Activated T-cell treated with anti-CD3 and anti-CD28 coated beads for 4 hours (primary cell): ENCODE measurements at places on chromosomes 4 and X.

DNA sequence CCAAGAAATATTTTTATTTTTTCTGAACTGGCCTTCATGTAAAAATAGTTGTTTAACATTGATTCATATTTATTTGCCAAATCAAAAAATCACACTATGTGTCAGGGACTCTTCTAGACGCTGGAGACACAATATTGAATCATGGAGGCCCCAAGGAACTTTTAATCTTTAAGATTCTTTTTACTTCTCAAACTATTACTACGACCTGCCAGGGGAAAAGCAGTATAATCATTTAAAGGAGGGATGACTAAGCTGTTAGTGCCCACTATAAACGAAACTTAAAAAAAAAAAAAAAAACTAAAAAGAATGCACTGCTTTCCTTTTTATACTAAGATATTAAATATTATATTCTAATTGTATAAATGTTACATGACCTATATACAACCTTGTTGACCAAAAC lies 84.7 kb downstream of the PPA2 start:
- no peak for DNase-seq

DNA sequence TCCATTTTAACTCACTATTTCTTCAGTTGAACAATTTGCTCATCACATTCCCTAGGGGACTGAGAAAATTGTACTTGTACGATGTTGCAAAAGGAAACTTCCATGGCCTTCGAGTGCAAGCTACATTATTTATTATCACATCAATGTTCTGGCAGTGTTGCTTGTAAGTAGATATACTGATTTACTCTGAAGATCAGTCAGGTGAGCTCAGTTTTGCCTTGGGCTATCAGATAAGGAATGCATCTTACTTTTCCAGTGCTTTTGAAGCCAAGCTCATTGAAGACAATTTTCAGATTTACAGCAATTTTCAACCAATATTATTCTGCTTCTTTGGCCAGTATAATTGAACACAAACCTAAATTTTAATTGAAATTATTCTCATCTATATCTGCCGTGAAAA lies 1296.9 kb downstream of the RAPGEF2 start:
- DNase-seq = no peak

- no peak for DNase-seq
These were observed 161.2 kb downstream of the EFNB1 start for GRCh38 chrX:68989865-68990606.

DNA sequence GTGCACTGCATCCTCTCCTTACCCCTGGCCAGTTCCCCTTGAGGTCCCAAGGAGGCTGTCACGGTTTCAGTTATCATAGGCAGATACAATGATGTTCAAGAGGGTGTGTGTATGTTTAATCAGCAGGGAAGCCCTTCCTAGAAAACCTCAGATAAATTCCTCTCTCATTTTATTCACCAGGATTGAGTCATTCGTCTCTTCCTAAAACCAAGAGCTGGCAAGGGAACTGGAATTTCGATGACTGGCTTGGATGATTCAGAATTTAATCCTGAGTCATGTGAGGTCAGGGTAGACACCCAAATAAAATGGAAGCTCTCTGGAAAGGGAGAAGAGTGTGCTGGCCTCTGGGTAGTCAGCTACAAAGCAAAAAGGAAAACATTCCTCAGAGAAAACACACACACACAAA lies 106.2 kb upstream of the RAPGEF2 start:
- DNase-seq = no peak

DNA sequence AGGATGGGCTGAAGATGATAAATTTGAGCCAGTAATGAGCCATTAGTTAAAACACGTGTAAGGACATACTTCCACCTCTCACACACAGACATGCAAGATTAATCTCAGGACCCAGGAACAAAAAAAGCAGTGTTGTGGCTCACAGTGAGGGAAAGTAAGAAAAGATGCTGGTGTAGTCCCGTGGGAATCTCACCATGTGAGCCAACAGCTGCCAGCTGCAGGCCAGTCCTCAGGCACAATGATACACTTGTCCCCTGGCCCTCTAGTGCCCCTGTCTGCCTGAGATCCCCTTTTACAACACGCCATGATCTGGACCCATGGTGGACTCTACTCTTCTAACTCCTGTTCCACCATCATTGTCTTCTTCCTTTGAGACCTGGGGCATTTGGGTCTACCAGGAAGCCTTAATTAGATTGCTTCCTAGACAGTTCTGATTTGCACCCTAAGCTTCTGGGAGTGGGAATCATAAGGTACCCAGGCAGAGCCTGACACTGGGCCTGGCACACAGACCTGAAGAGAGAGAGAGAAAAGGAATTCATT lies 194.7 kb downstream of the STIM2 start:
- no peak for DNase-seq

GRCh38 chrX:78555401-78555980 lies 103.6 kb downstream of the RTL3 start:
- DNase-seq = no peak

DNA sequence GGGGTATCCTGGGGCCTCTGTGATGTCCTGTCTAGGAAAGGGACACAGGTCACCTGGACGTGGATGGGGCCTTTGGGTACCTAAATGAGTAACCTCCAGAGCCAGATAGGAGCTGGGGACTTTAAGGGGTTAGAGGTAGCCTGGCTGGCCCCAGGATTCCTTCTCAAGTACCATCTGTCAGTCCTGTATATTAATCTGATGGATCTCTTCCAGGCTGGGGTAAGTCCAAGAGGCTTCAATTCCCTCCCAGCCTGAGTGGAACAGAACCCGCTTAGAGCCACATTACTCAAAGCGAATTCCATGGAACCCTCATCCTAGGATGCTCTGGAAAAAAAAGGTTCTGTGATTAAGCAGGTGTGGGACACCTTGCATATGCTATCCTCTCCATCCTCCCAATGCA lies 24.8 kb upstream of the MAP3K15 start:
- DNase-seq = no peak

DNA sequence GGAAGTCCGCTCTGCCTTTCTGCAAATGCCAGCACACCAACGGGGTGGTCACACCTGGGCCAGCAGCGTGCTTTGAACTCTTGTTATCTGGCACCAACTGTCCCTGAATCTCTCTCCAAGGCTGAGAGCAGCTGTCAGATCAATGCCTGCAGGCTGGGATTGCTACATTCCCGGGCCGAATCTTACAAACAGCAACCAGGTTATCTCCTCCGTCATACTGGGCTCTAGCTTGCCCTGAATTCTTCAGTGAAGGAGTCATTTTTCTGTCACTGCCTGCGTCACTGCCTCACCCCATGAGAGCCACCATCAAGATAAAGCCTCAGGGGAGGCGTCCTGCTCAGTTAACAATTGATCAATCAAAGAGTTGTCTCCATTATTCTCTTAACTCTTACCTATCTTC lies 329.4 kb upstream of the PPARGC1A start:
- DNase-seq = no peak
